ENCODE measurements at places on chromosomes 5 and 9. TPM values are rescaled to one million over a fixed set of nuclear protein-coding genes. Genes with fewer than 3 reads are reported as not detected.

GRCh38 chr5:54517174-54517511 lies 416 bp upstream of the SNX18 start:
- H3K4me1 ChIP-seq, result peaks cover 12% of the 10 kb centered on the region
- peak overlapping the region; percentile 63 for H3K4me3 ChIP-seq
- H3K36me3 ChIP-seq, result no peaks in the 10 kb centered on the region
- peaks cover 6% of the 10 kb centered on the region for H3K27me3 ChIP-seq
- peak overlapping the region; percentile 34 for H3K27ac ChIP-seq
- DNase-seq, result no peak

- peaks cover 38% of the 10 kb centered on the region for H3K4me1 ChIP-seq
- H3K27me3 ChIP-seq, result peaks cover 1% of the 10 kb centered on the region
- DNase-seq, result no peak
- no peak overlapping the region for H3K27ac ChIP-seq
Measured at GRCh38 chr9:108784998-108785397, 70.8 kb downstream of the ACTL7B start.

SPINK7 gene
- not detected for total RNA-seq

DNA sequence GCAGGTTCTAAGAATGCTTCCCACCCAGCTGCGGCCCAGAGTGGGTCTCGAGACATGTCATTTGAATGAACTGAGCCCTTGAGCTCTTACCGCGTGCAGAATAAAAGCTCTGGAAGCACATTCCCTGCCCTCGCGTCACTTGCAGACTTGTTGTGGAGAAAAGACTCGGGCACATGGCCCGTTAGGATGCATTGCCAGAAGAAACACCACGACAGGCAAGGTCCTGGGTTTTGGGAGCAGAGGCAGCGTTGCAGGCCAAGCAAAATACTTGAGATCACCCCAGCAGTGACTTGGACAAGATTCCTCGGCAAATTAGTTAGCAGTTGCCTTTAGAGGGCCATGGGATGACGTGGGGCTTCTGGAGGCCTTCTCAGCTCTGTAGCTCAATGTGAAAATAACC lies 170.8 kb upstream of the MSX2 start:
- peaks cover 11% of the 10 kb centered on the region for H3K4me1 ChIP-seq
- no peak overlapping the region for H3K27ac ChIP-seq
- DNase-seq, result no peak
- no peak overlapping the region for H3K4me3 ChIP-seq
- peaks cover 2% of the 10 kb centered on the region for H3K27me3 ChIP-seq
- no peaks in the 10 kb centered on the region for H3K36me3 ChIP-seq

NMUR2 gene
- total RNA-seq, result not detected

GRCh38 chr5:176653401-176654385 lies 6.4 kb downstream of the TSPAN17 start:
- peak overlapping the region; percentile 41 for H3K4me3 ChIP-seq
- peaks cover 7% of the 10 kb centered on the region for H3K36me3 ChIP-seq
- DNase-seq, result peak; percentile 59
- peaks cover 18% of the 10 kb centered on the region for H3K27me3 ChIP-seq

PRR16 gene
- total RNA-seq, result 0.25 TPM

NIM1K gene
- total RNA-seq, result 10.5 TPM

- no peaks in the 10 kb centered on the region for H3K36me3 ChIP-seq
- peak overlapping the region; percentile 70 for H3K27ac ChIP-seq
- H3K27me3 ChIP-seq, result peaks cover 5% of the 10 kb centered on the region
Measured at GRCh38 chr9:128109050-128109709, 18.3 kb downstream of the PTGES2 start.

DNA sequence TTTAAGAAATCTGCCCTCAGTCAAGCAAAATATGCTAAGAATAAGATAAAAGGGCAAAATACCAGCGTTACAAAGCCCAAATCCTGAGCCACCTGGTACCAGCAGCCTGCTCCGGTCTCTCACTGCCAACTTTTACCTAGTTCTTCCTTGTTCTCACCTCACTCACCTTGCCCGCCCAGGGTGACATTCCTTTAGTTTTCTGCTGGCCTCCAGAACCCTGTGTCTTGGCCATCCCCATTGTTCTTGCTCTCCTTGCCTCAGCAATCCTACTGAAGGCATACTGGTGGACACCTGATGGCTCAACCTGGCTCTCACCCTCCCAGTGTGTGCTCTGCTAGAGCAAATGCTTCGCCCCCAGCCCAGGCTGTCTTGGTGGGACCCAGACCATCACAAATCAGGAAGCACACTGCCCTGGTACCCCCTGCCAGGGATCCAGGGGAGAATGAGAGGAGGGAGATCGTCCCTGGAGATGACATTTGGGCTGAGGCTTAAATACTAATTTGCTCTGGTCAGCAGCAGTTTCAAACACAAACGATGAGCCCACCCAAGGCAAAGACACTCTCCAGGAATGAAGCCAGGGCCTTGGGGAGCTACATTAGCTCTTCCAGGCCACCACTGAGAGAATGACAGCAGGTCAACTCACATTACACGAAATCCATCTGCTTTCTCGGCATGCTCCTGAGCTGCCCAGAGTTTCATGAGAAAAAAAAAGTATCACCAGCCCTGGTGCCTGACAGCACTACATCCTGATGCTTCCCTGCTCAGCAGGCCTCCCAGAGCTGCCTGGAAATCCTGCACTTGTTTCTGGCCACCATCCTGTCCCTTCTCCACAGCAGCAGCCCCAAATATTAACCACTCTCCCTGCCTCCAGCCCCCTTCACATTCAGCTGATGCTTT lies 12.2 kb upstream of the SEPTIN8 start:
- peak overlapping the region; percentile 73 for H3K27ac ChIP-seq
- H3K4me3 ChIP-seq, result peak overlapping the region; percentile 35
- peaks cover 5% of the 10 kb centered on the region for H3K27me3 ChIP-seq
- peaks cover 10% of the 10 kb centered on the region for H3K4me1 ChIP-seq
- no peak for DNase-seq

GRCh38 chr9:78014776-78015175 lies 16.8 kb downstream of the GNAQ start:
- DNase-seq, result no peak
- H3K4me1 ChIP-seq, result peaks cover 5% of the 10 kb centered on the region
- no peak overlapping the region for H3K4me3 ChIP-seq

LCN12 gene
- 2.9 TPM for total RNA-seq

DNA sequence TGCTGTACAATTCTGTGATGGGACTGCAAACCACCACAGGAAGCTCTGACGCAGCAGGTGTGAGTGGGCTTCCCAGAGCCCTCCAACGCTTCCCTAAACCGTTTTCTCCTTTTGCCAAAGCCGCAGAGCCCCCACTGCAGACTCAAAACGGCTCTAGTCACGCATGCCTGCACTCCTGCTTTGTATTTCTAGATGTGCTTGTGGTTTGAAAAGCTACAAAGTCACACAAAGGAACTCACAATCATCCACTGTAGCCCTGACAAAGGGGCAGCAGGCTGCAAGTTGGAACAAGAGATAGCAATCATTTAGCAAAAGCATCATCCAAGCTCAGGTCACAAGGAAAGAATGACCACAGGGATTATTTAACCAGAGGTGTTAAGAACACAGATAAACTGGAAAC lies 79.3 kb downstream of the PTPN3 start:
- no peak for DNase-seq
- H3K4me3 ChIP-seq, result no peak overlapping the region
- H3K27ac ChIP-seq, result no peak overlapping the region
- H3K27me3 ChIP-seq, result peaks cover 9% of the 10 kb centered on the region

HTR1A gene
- total RNA-seq, result 1.2 TPM

SLC1A3 gene
- 1.6 TPM for total RNA-seq

DNA sequence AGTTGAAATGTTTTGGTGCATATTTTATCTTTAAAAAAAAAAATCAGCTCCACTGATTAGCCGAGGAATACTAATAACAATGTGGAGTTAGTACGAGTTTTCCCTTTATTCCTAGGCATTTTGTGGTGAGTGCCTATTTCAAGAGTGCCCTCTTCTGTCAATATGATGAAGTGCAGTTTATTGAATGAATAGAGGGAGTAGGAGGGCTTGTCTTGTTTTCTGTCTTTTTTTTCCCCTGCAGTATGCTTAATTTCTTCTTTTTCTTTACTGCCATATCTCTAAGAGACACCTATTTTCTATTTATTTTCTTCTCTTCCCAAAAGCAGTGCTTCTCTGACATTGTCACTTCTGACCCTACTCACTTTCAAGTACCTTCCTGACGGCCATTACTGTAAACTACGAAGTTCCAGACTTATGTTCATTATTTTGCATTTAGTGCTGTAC lies 169.6 kb upstream of the PITX1 start:
- peaks cover 16% of the 10 kb centered on the region for H3K36me3 ChIP-seq
- no peaks in the 10 kb centered on the region for H3K4me1 ChIP-seq
- H3K4me3 ChIP-seq, result no peak overlapping the region
- DNase-seq, result no peak
- peaks cover 3% of the 10 kb centered on the region for H3K27me3 ChIP-seq

- H3K27me3 ChIP-seq, result peaks cover 5% of the 10 kb centered on the region
- no peak for DNase-seq
- H3K4me3 ChIP-seq, result no peak overlapping the region
- H3K4me1 ChIP-seq, result peaks cover 37% of the 10 kb centered on the region
- peak overlapping the region; percentile 59 for H3K27ac ChIP-seq
Measured at GRCh38 chr9:92723299-92723625, 41.4 kb downstream of the BICD2 start.

KIF3A gene
- 42.4 TPM for total RNA-seq

GRCh38 chr5:180832638-180833068 lies 28.4 kb downstream of the ZFP62 start:
- H3K27ac ChIP-seq, result no peak overlapping the region
- peaks cover 5% of the 10 kb centered on the region for H3K4me1 ChIP-seq
- peak overlapping the region; percentile 99 for H3K4me3 ChIP-seq
- peaks cover 20% of the 10 kb centered on the region for H3K36me3 ChIP-seq

- H3K36me3 ChIP-seq, result no peaks in the 10 kb centered on the region
- peaks cover 11% of the 10 kb centered on the region for H3K4me1 ChIP-seq
- DNase-seq, result no peak
- no peak overlapping the region for H3K4me3 ChIP-seq
Measured at GRCh38 chr9:16136961-16137360, 584.1 kb downstream of the CCDC171 start.

DNA sequence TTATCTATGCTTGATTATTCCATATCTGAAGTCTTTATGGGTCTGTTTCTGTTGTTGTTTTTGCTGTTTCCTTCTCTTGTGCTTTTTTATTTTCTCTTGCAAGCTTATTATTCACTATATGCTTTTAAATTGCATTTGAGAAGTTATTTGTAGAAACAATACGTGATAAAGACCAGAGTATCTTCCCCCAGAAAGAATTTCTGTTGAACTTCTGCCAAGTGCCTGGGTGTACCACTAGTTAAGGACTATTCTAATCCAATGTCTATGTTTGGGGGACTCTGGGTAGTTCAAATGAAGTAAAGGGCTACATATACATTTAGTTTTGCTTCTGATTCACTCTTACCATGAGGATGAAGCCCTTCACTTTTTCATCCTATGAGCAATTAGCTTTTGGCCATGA lies 54.3 kb downstream of the SLF1 start:
- no peak overlapping the region for H3K4me3 ChIP-seq
- H3K4me1 ChIP-seq, result no peaks in the 10 kb centered on the region
- H3K27me3 ChIP-seq, result no peaks in the 10 kb centered on the region
- no peak overlapping the region for H3K27ac ChIP-seq
- DNase-seq, result no peak
- no peaks in the 10 kb centered on the region for H3K36me3 ChIP-seq

Data from glutamatergic neuron (in vitro differentiated cells).